GM23338 (cell line): ENCODE measurements at places on chromosomes 4 and X. TPM values are rescaled to one million over a fixed set of nuclear protein-coding genes. Genes with fewer than 3 reads are reported as not detected.

DNA sequence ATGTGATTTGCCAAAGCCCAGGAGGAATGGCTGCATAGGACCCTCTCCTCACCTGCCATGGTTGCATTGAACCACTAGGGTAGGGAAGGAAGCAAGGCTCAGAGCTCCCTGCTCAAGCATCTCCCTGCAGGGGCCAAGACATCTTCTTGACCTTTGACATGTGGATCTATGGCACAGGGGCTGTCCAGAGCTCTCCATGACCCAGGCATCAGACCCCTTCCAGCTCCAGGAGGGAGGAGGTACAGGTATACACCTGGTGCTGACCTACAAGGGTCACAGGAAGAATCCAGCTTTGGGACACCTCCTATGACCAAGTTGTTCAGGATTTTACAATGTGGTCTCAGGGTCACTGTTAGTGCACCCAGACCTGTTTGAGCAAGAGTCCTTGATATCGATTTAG, 23.2 kb upstream of the ASMTL start:
- 0 out of 2 replicates have a peak, but pooled peaks cover 4% of the 10 kb centered on the region for H3K36me3 ChIP-seq
- H3K27me3 ChIP-seq = no peaks in the 10 kb centered on the region
- no peak overlapping the region for H3K27ac ChIP-seq
- DNase-seq = no peak

Gene ARHGEF38
- total RNA-seq = not detected in 2 replicates

GRCh38 chr4:97987019-97987648, 156.1 kb downstream of the STPG2 start:
- H3K4me3 ChIP-seq = no peak overlapping the region
- no peaks in the 10 kb centered on the region for H3K4me1 ChIP-seq
- 0 out of 2 replicates have a peak, but pooled peaks cover 2% of the 10 kb centered on the region for H3K36me3 ChIP-seq
- H3K27me3 ChIP-seq = no peaks in the 10 kb centered on the region
- H3K27ac ChIP-seq = no peak overlapping the region

GRCh38 chrX:9875801-9876200, 89.6 kb downstream of the SHROOM2 start:
- no peak overlapping the region for H3K27ac ChIP-seq
- H3K4me3 ChIP-seq = no peak overlapping the region
- no peak for DNase-seq
- no peaks in the 10 kb centered on the region for H3K36me3 ChIP-seq
- no peaks in the 10 kb centered on the region for H3K4me1 ChIP-seq
- H3K27me3 ChIP-seq = no peaks in the 10 kb centered on the region

Gene CSAG3
- total RNA-seq = not detected in 2 replicates

- H3K27ac ChIP-seq = no peak overlapping the region
- no peak for DNase-seq
- no peaks in the 10 kb centered on the region for H3K27me3 ChIP-seq
- no peaks in the 10 kb centered on the region for H3K36me3 ChIP-seq
Measured at GRCh38 chr4:10787365-10787764, 102.8 kb upstream of the CLNK start.

DNA sequence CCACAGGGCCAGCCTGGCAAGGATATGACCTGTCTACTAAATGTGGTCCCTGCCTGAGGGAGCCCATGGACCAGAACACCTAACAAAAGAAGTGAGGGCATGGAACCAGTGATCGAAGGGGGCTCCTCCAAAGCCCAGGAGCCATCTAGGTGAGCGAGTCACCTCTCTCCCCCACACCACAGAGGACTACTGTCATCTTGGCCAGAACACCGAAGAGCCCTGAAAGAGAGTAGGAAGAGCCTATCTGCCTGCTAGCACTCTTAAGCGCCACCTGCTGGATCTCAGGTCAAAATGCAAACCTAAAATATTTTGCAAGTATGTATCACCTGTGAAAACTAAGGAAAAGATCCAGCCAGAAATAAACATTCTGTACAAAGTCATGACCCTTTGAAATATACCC, 137.9 kb upstream of the ZXDB start:
- H3K36me3 ChIP-seq = no peaks in the 10 kb centered on the region
- H3K4me1 ChIP-seq = no peaks in the 10 kb centered on the region
- DNase-seq = peak; percentile 54
- no peak overlapping the region for H3K27ac ChIP-seq
- H3K4me3 ChIP-seq = no peak overlapping the region

- H3K27me3 ChIP-seq = no peaks in the 10 kb centered on the region
- DNase-seq = no peak
- no peaks in the 10 kb centered on the region for H3K36me3 ChIP-seq
- H3K4me3 ChIP-seq = no peak overlapping the region
- no peaks in the 10 kb centered on the region for H3K4me1 ChIP-seq
Measured at GRCh38 chr4:25107827-25108516, 52.3 kb downstream of the SEPSECS start.

- DNase-seq = no peak
- H3K4me3 ChIP-seq = no peak overlapping the region
- no peaks in the 10 kb centered on the region for H3K4me1 ChIP-seq
- H3K27ac ChIP-seq = no peak overlapping the region
- H3K36me3 ChIP-seq = no peaks in the 10 kb centered on the region
- H3K27me3 ChIP-seq = peaks cover 6% of the 10 kb centered on the region
Measured at GRCh38 chrX:27890611-27891010, 82.8 kb downstream of the MAGEB10 start.

Gene EGFL6
- 2.6 and 2.8 TPM in 2 replicates for total RNA-seq

Gene SLC10A6
- total RNA-seq = not detected in 2 replicates

Gene SLC34A2
- 0.80 and 5.7 TPM in 2 replicates for total RNA-seq

Gene TCEAL5
- 1.8 and 2.0 TPM in 2 replicates for total RNA-seq

Gene ZDHHC15
- 4.3 and 4.7 TPM in 2 replicates for total RNA-seq

- no peaks in the 10 kb centered on the region for H3K27me3 ChIP-seq
- no peak overlapping the region for H3K4me3 ChIP-seq
- no peaks in the 10 kb centered on the region for H3K36me3 ChIP-seq
- no peak overlapping the region for H3K27ac ChIP-seq
- H3K4me1 ChIP-seq = no peaks in the 10 kb centered on the region
Measured at GRCh38 chr4:96315815-96316214, 475.9 kb downstream of the PDHA2 start.

Gene UGT2B10
- total RNA-seq = not detected in 2 replicates

- no peak overlapping the region for H3K4me3 ChIP-seq
- H3K4me1 ChIP-seq = no peaks in the 10 kb centered on the region
- H3K36me3 ChIP-seq = no peaks in the 10 kb centered on the region
- DNase-seq = no peak
- H3K27me3 ChIP-seq = no peaks in the 10 kb centered on the region
- H3K27ac ChIP-seq = no peak overlapping the region
Measured at GRCh38 chr4:34534916-34535315, 1709.4 kb downstream of the ARAP2 start.

DNA sequence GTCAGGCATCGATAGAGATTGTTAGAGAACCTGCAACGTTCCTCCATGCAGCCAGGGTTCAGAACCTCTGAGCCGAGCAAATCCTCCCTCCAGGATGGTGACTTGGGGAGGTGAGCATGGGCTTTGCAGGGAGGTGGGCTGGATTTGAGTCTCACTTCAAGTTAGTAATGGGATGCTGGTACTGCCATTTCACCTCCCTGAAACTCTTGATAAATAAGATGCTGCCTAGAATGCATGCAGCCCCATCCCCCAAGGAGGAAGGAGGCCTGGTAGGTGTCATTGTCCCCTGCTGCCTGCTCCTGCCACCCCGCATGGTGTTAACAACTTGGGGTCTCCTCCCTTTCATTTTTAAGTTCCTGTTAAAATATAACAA, 35.7 kb upstream of the SLC2A9 start:
- no peak overlapping the region for H3K4me3 ChIP-seq
- DNase-seq = no peak
- H3K27me3 ChIP-seq = no peaks in the 10 kb centered on the region
- no peaks in the 10 kb centered on the region for H3K36me3 ChIP-seq

- H3K27ac ChIP-seq = no peak overlapping the region
- H3K4me1 ChIP-seq = no peaks in the 10 kb centered on the region
- no peaks in the 10 kb centered on the region for H3K36me3 ChIP-seq
Measured at GRCh38 chr4:71366766-71367165, 27.9 kb downstream of the SLC4A4 start.

Gene MAOB
- 0.39 and 1.0 TPM in 2 replicates for total RNA-seq

- H3K27me3 ChIP-seq = no peaks in the 10 kb centered on the region
- no peak overlapping the region for H3K27ac ChIP-seq
- DNase-seq = no peak
- H3K4me1 ChIP-seq = no peaks in the 10 kb centered on the region
- H3K4me3 ChIP-seq = no peak overlapping the region
- no peaks in the 10 kb centered on the region for H3K36me3 ChIP-seq
Measured at GRCh38 chr4:138275963-138276621, 33.9 kb upstream of the SLC7A11 start.

GRCh38 chrX:54964766-54965497, 29.1 kb downstream of the PFKFB1 start:
- H3K36me3 ChIP-seq = no peaks in the 10 kb centered on the region
- H3K27ac ChIP-seq = no peak overlapping the region
- H3K4me3 ChIP-seq = no peak overlapping the region

GRCh38 chr4:145563293-145563985, 55.7 kb upstream of the MMAA start:
- H3K27ac ChIP-seq = no peak overlapping the region
- H3K27me3 ChIP-seq = no peaks in the 10 kb centered on the region
- H3K4me1 ChIP-seq = no peaks in the 10 kb centered on the region
- H3K36me3 ChIP-seq = no peaks in the 10 kb centered on the region
- no peak overlapping the region for H3K4me3 ChIP-seq

GRCh38 chr4:64718091-64718490, 308.8 kb upstream of the TECRL start:
- no peaks in the 10 kb centered on the region for H3K27me3 ChIP-seq
- H3K36me3 ChIP-seq = 0 out of 2 replicates have a peak, but pooled peaks cover 4% of the 10 kb centered on the region
- peak; percentile 45 for DNase-seq
- peaks cover 9% of the 10 kb centered on the region; the same call in 1 of the 2 replicates for H3K4me1 ChIP-seq
- no peak overlapping the region for H3K27ac ChIP-seq
- H3K4me3 ChIP-seq = no peak overlapping the region

Gene CD38
- total RNA-seq = 0.04 and 0.17 TPM in 2 replicates
